ENCODE measurements at places on chromosomes 16 and 17.

DNA sequence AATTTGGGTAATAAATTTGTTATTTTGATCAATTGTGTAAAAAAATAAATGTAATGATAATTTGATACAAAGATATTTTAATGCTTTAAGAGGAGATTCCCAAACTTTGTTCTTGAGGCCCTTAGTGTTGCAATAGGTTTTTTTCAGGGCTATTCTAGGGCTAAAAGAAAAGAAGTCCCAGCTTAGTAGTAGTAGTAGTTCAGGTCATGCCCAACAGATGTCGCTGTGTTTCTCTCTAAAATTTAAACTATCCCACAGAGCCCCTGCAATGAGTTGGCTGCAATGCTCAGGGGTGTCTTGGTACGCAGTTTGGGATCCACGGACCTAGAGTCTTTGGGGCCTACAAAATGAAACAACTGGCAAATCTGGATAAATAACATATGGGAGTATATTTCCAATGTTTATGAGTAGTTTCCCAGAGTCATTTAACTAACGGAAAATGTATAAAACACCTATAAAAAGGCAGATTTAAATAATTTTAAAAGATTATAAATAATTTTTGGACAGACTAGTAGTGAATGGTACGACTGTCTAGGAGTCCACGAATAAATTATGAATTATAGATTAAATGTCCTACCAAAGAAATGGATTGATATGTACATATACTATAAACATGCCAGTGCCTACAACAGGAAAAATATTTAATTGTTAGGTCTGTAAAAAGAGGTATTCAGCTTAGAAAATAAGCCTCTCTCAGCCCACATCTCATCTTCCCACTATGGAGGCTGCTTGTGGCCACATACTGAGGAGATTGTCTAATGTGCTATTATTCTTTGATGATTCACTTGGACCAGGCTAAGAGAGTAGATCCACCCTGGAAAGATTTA, 228.5 kb upstream of the PMFBP1 start:
- DNase-seq, result no peak

- DNase-seq, result no peak
Measured at GRCh38 chr16:26598061-26598460, 468.7 kb upstream of the C16orf82 start.

DNA sequence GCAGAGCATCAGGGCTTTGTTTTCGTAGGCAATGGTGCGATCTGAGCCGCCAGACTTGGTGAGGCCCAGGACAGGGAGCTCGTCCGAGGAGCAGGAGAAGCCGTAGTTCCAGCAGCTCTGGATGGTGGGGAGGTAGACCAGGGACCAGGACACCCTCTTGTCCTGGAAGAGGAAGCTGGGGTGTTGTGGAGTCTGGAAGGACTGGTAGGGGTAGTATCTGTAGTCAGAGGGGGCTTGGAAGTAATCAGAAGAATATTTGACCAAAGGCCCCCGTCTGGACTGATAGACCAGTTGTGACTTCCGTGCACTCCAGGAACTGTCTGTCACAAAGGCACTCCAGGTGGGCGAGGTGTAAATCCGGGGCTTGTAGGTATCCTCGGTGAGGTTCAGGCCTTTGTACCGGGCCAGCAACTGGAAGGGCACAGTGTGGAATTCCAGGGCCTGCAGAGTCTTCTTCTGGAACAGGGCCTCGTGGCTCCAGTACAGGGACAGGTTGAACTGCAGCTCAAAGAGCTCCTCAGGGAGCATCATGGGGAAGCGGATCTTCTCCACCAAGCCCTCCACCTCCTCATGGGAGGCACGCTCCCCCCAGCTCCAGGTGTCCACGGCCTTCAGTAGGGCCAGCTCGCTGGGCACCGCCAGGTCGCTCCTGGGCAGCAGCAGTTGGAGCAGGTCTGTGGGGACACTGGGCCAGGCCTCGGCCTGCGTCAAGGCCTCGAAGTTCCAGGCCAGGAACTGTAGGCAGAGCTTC, 7.8 kb downstream of the LGALS3BP start:
- no peak for DNase-seq

- DNase-seq, result no peak
Measured at GRCh38 chr16:79334127-79334526, 266.4 kb downstream of the MAF start.

DNA sequence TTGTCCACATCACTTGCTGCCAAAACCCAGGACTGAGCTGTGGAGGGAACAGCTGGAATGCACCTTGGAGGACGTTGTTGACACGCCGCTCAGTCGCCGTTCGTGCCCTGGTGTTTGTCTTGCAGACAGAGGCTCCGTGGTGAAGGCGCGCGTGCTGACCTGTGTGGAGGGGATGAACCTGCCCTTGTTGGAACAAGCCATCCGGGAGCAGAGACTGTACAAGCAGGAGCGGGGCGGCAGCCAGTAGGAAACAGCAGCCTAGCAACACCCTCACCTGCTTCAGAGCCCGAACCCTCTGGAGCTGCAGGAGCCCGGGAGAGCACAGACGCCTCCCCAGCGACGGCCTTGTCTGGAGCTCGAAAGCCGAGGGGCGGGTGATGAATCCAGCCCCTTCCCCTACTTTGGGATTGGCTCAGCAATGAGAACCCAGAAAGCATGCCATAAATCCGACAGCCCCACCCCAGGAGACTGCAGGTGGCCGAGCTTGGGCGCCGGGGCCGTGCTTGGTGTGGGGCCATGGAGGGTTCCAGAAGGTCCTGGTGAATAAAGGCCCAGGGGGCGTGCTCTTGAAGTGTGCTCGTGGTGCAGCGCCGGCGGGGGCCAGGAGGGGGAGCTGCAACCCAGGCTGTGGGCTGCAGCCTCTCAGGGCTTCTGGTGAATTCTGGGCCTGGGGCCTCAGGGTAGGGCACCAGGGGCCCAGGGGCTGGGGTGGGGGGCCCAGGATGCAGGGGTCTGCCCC, 470 bp upstream of the CDK3 start:
- DNase-seq, result no peak

GRCh38 chr17:80917716-80918560, 73.7 kb upstream of the CHMP6 start:
- DNase-seq, result no peak

DNA sequence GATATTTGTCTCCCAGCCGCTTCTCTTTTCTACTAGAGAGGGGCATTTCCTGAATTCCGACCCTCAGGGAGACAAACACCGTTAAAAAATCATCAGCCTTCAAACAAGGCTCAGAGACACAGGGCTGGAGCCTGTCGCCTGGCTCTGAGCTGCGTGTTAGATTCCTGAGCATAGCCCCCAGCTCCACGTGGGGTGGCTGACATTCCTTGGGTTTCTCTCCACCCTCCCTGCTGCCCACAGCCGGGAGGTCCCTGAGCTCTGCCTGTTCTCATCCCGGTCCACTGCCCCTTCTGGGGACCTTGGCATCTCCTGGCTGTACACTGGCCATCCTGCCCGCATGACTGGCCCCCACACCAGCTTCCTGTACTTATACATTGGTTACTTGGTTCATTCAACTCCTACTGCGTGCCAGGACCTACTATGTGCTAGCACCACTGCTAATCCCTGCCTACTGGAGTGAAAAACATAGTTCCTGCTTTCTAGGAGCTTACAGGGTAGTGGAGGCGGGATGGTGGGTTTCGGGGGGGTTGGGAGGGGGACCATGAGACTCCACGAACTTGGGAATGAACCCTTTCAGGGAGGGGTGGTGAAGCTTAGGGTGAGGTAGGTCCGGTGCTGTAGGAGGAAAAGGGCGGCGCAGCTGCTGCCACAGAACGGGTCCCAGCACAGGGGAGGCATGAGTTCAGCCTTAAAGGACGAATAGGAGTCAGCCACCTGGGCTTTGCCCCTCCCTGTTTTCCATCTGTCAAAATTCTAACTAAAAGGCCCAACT, 52.1 kb upstream of the TMEM132E start:
- DNase-seq, result no peak

GRCh38 chr17:6421700-6422604, 13.0 kb downstream of the AIPL1 start:
- DNase-seq, result peak; percentile 20

DNA sequence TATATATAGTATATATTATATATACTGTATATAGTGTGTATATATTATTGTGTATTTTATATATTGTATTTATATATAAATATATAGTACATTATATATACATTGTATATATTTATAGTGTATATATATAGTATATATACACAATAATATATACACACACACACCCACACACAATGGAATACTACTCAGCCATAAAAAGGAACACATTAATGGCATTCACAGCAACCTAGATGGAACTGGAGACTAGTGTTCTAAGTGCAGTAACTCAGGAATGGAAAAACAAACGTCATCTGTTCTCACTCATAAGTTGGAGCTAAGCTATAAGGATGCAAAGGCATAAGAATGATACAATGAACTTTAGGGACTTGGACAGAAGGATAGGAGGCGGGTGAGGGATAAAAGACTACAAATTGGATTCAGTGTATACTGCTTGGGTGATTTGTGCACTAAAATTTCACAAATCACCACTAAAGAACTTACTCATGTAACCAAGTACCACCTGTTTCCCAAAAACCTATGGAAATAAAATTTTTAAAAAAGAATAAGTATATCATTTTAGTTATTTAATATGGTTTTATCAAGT, 201.9 kb upstream of the CDH11 start:
- no peak for DNase-seq

DNA sequence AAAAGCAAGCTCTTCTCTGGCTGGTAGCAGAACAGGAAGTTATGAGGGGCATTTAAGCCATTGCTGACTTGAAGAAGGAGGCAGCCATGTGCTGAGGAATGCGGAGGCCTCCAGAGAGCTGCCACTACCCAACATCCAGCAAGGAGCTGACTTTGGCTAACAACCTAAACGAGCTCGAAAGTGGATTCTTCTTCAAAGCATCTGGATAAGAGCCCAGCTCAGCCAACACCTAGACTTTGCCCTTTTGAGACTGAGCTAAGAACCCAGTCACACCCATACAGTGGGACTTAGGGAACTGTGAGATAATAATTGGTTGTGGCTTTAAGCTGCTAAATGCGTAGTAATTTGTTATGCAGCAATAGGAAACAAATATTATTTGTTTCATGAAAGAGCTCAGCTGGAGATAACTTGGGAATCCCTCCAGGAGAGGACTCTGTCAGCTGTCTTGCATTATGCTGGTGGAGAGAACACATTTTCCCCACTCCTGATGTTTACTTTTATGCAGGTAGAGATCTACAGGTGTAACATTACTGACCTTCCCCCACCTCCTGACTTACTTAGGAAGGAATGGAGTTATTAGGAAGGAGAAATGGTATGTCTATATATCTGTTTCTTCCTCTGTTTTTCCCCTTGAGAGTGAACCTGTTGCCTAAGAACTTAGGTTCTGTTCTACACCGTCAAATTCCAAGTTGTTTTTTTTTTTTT, 52.7 kb upstream of the ZNF629 start:
- DNase-seq, result no peak

- no peak for DNase-seq
Measured at GRCh38 chr16:13332713-13333255, 431.4 kb downstream of the SHISA9 start.

DNA sequence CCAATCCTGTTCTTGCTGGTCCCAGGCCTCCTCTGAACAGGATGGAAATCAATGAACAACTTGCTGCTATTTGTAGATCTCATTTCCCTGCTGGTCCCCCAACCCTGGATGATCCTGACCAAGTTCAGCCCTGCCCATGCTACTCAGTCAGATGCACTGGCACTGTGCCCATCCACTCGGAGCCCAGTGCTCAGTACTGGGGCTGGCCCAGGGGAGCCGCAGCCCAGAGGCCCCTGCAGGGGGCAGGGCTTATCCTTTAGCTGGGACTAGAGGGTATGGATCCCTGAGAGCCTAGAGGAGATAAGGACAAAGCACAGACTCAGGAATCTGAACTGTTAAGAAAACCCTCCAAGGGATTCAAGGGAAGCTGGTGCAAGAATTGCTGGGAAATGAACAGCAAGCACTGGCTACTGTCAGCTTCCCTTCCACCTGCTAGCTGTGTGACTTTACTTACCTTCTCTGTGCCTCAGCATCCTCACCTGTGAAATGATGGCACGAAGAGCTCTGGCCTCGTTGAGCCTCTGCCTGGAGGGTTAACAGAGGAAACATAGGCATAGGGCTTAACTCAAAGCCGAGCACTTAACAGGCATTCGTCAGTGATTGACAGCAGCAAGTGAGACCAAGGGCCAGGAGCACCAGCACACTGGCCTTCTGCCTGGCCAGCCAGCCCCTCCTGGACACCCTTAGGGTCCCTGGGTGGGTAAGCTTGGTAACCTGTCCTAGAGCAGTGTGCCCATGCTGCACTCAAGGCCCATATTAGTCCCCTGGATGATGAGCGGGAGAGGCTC, 29.8 kb upstream of the C1QL1 start:
- no peak for DNase-seq

GRCh38 chr16:88738151-88739084, 32.1 kb downstream of the CTU2 start:
- DNase-seq, result no peak

- DNase-seq, result peak; percentile 22
Measured at GRCh38 chr17:36602924-36603384, 1.6 kb downstream of the MRM1 start.

DNA sequence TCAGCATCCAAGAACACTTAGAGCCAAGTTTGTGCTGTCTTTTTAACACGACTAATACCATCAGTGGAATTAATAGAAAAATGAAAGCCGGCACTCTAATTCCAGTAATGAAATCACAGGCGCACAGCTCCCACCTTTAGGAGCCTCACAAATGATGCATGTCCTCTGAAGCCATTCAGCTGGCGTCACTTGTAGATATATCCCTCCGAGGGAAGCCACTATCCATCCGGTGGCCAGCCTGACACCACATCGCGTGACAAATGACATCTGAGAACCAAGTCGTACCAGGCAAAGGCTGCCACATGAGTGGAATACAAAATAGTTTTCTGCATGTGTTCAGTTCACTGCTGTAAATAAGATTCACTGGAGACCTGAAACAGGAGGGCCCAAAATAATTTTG, 205.6 kb downstream of the GRIN2A start:
- no peak for DNase-seq

GRCh38 chr16:48408688-48409087, 23.5 kb upstream of the SIAH1 start:
- DNase-seq, result no peak

DNA sequence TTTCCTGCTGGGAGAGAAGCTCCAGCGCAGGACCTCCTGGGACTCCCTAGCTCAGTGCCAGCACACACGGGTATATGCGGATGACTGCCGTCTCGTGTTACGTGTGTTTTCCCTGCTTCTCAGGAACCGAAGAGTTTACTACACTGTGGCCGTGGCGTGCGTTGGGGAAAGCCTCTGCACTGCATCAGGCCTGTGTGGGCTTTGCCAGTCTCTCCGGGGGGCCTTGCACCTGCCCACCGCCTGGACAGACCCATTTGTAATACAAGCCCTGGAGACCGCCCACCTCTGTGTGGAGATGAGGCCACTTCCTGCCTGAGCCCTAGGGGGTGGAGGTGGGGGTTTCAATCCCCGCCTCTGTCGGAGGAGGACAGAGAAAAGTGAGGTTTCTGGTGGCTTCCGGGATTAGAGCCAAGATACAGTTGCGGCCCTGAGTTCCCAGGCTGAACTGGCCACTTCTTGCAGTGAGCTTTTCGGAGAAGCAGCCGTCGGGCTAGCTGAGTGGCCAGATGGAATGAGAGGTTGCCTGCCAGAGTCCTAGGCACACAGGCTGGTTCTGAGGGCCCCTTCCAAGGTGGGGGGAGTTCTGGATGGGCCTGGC, 43.4 kb upstream of the GSE1 start:
- DNase-seq, result peak; percentile 30

Data from NCI-H1417 treated with DMSO at 0.1 percent for 48 hours (cell line).